Fibroblast of skin of abdomen (primary cell): ENCODE measurements at places on chromosomes 2 and 18.

DNA sequence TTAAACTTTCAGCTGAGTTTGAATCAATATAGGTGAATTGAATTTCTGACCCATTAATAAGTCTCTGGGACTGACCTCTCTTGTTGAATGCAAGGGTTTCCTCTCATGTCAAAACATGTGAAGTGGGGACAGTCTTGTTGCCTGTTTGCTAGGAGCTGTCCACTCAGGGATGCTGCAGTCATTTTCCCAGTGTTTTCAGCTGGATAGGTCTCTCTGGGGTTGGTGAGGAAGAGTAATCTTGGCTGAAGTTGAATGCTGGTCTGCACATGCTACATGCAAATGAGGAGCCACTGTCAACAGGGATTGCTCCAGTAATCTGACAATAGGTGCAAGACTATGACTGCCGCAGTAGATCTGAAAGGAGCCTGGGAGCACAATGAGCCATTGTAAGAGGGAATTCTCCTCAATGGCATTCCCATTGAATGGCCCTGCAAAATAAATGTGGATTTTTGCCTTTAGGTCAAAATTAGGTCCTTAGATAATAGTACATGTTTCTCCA lies 34.1 kb upstream of the IL1RL1 start:
- DNase-seq = no peak

DNA sequence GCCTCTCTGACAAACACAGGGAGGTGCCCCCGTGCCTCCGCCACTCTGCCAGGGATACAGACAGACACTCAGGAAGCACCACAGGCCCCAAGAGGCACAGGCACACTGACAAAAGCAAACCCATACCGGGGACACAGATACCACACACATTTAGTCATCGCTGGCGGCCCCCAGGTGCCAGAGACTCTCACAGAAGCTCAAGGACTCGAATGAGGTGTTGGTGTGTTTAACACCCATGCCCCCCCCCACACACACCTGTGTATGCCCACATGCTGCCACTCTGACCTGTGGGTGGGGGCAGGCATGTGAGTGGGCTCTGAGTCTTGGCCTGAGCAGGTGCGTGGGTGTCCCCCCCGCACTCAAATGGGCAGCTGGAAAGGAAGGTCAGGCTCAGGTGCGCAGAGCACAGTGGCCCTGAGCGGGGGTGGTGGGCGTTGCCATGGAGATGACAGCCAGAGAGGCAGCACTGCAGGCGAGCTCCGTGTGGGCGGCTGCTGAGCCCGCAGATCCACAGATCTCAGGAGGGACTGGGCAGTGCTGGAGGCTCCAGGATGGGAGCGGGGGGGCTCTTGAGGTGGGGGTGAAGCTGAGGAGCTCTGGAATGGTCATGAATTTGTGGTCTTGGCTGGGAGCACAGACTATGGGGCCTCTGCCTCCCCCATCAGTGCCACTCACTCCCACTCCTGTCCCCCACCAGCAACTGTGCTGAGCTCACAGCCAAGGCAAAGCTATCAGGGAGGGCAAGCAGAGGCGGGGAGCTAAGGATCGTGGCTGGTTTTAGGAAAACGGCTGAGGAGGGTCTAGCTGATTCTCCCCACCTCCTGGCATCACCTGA lies 73.9 kb upstream of the TAF1B start:
- no peak for DNase-seq

GRCh38 chr2:8576525-8577167 lies 105.2 kb upstream of the ID2 start:
- DNase-seq = no peak

- DNase-seq = no peak
Measured at GRCh38 chr2:25176138-25176537, 7.8 kb upstream of the POMC start.

- no peak for DNase-seq
Measured at GRCh38 chr2:42087857-42088195, 40.0 kb downstream of the PKDCC start.

GRCh38 chr2:112794131-112794733 lies 9.9 kb upstream of the IL1A start:
- peak; percentile 94 for DNase-seq

DNA sequence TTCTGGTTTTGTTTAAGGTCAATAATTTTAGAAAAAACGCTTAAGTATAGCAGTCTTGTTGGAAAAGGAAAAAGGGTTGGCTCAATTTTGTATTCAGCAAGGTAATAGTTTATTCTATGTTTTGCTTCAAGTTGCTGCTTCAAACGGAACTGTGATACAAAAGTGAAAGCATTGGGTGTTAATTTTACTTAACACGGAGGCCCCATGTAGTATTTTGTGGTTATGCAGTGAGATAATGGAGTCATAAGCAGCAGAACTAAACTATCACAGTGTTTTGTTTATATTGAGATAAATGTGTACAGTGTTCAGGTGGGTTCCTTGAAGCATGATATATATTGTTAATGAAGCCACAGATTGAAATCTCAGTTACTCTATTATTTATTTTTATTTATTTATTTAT lies 67.0 kb upstream of the LYPD6B start:
- DNase-seq = no peak

- no peak for DNase-seq
Measured at GRCh38 chr2:73035899-73036711, 35.4 kb downstream of the SFXN5 start.

GRCh38 chr2:44005846-44006245 lies 10.1 kb upstream of the LRPPRC start:
- peak; percentile 13 for DNase-seq

DNA sequence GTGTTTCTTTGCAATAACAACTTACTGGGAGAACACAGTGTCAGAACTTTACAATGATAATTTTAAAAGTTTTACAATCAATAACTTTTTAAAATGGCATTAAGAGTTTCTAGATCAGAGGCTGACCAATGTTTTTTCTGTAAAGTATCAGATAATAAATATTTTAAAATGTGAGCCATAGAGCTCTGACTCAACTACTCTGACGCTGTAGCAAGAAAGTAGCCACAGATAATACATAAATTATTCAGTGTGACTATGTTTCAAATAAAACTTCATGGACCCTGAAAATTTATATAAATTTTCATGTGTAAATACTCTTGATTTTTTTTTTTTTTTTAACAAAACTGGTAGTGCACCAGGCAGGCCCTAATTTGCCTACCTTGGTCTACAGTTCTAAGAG lies 77.4 kb downstream of the CUL3 start:
- DNase-seq = no peak

DNA sequence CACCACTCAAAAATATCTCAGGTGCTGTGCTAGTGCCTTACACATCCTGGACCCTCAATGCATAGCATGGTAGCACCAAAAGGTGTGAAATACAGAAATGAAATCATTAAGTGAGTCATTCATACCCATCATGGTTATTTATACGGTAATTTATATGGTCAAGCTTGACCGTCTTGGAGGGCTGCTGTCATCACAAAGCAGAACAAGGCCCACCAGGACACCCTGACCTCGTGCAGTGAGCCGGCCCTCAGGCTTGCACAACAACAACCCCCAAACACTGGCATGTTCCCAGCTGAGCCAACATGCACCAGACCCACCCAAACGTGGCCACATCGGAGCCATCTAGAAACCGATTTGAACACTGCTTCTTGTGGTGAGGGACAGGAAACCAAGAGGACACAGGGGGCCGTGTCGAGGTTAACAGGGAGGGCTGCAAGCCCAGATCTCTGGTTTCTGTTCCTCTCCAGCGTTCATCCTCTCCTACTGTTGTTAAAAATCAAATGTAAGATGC lies 378.5 kb upstream of the ID2 start:
- DNase-seq = no peak

- DNase-seq = peak; percentile 55
Measured at GRCh38 chr2:162123806-162124758, 28.0 kb downstream of the GCG start.

DNA sequence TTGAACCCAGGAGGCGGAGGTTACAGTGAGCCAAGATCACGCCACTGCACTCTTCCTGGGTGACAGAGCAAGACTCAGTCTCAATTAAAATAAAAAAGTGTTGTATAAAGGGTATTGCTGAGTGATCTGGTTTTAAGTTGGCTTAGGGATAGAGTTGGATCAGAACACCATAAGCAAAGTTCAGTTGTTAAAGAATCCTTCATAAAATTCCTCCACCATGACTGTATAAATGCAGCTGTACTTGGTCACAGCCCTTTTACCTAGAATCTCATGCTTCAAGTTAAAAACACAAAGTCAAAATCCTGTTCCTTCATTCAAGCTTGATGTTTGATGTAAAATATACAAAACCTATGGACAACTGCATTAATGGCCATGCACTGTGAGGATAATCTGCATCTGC lies 33.4 kb upstream of the PNO1 start:
- peak; percentile 9 for DNase-seq

GRCh38 chr2:219174146-219174545 lies 2.6 kb downstream of the CNPPD1 start:
- DNase-seq = no peak

DNA sequence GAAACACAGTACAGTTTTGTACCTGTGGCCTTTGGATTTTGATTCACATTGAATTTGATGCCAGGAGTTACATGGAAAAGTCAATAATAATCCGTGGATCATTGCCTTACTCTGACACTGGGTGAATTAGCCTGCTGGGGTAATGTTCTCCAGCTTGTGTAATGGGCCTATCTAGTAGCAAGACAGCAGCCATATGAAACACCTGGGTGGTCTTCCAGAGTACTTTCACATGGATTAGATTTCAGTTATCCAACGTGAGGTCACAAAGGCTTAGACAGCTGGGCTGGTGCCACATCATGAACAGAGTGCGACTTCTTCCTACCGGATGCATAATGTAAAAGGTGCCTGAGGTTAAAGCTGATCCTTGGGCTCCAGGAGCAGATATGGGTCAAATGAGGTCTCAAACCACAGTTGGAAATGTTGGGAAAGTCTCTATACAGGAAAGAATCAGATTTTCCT lies 486.8 kb downstream of the PARD3B start:
- DNase-seq = no peak

DNA sequence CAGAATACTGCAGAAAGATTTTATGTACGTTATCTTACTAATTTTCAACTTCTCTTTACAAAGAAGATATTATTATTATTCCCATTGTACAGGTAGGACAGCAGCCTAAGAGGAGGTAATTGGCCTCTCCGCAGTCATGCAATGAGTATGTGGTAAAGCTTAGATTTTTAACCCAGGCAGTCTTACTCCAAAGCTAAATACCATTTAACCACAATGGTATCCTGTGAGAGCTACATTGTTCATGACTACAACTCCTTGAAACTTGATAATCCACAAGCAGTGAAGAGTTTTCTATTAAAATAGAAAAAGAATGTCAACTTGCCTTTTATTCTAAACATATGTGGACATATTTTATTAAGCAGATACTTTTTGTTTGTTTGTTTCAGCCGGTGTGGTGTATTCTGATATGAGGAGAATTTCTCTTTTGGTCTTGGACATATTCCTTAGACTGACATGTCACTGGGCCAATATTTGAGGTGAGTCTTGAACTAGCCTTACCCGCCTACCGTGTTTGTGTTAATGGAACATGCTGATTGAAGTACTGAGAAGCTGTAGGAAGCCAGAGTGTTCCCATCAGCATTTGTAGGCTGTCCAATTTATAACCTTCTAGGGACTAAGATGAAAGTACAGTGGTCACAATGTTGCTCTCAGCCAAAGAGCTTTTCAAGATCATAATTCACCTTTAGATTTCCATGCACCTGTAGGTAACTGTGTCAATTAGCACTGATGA lies 293.9 kb upstream of the DCC start:
- peak; percentile 4 for DNase-seq

GRCh38 chr2:201466050-201466675 lies 14.6 kb downstream of the STRADB start:
- DNase-seq = peak; percentile 67
